ENCODE measurements at places on chromosomes 1 and 21.

- peak; percentile 54 for DNase-seq
These were observed 12.1 kb downstream of the PEAR1 start for GRCh38 chr1:156905651-156906050.

- DNase-seq = no peak
These were observed 2.7 kb upstream of the VANGL2 start for GRCh38 chr1:160397651-160398050.

DNA sequence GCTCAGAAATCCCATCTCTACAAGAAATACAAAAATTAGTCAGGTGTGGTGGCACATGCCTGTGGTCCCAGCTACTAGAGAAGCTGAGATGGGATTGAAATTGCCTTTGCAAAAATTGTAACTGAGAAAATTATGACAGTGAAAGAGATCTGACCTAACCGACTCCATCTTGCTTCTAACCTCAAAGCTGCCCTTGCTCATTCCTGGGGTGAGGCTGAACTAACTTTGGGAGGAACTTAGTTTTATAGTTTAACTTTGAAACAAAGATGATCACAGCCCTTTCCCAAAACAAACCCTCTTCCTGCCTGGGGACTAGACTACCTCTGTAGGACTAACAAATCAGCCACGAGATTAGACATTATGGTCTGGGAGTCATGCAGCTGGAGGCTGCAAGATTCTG is 33.8 kb upstream of the ERO1B start:
- no peak for DNase-seq

GRCh38 chr1:226110249-226111097 is 48.0 kb downstream of the H3-3A start:
- peak; percentile 77 for DNase-seq

GRCh38 chr1:55690366-55690765 is 475.2 kb upstream of the USP24 start:
- DNase-seq = no peak

GRCh38 chr1:7488475-7488842 is 282.6 kb upstream of the VAMP3 start:
- no peak for DNase-seq

GRCh38 chr1:113534130-113534817 is 144.0 kb downstream of the MAGI3 start:
- DNase-seq = no peak

GRCh38 chr21:39645331-39645730 is 32.6 kb downstream of the B3GALT5 start:
- DNase-seq = no peak

DNA sequence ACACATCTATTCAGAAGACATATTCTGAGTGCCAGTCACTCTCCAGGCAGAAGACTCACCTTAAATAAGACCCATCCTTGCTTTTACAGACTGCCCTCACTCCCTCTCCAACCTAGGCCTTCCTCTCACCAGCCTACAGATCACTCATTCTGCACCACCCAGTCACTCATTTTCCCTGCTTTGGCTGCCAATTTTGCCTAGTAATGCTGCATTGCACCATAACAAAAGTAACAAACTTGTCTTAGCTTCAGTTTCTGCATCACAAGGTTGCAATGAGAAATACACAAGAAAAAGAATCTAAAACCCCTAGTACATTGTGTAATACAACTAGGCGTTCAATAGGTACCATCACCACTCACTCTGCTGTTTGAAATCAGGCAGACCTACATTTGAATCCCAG is 292.4 kb downstream of the PLPP3 start:
- DNase-seq = peak; percentile 87

GRCh38 chr1:151175863-151176262 is at the start of gene TMOD4:
Gene TMOD4 (minus strand): TSS chr1:151175981. CDS start chr1:151174875, 1,106 bp downstream.
- peak; percentile 52 for DNase-seq

DNA sequence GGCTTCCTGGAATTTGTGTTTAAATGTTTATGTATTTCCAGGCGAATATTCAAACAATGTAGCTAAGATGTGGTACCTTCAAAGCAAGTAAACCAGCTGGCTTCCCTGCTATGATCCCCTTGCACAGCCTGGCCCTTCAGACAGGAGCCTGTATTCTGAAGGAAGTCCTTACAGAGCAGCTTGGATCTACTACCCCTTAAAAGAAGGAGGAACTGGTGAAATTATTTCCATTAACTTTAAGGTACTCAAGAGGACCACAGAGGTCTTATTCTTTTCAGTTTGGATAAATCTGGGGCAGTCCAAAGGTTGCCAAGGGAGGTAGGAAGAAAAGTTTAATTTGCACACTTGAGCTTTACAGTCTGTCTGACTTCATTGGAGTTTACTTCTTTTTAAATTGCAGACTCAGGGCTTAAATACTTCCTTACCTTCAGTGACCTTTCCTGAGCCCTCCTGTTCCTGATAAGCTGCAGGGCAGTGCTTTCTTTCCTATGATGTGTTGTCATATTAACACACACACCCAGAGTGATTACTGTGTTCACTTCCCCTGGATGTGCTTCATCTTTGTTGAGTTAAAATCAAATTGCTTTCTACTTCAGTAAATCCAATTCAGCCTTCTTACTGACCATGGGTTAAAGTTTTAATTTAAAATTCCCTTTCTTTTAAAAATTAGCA is 40.5 kb downstream of the DISC1 start:
- no peak for DNase-seq
